ENCODE measurements at places on chromosomes 2 and 18.

DNA sequence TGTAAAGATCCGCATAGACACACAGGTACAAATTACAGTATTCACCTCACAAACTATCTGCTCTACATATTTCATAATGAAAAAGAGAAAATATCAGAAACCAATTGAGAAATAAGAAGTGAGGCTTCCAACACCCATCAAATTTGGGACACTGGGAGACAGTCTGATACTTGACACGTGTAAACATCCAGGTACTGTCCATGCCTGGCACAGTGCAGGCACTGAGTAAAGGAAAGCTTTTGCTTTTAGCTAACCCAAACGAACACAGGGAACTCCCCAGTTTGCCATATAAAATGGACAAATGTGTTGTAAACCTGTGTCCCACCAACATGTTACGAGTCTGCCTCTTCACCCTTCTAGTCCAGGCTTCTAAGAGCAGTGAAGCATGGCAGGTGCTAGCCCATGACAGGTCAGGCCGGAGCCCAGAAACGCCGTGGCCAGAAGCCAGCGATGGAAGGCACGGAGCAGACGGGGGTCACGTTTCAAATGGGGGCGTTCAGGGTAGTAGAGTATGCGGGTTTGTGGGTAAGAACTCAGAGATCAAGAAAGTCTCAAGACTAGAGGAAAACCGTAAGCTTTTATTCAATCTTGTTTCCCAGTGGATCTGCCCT lies 27.0 kb downstream of the CDH2 start:
- H3K4me1 ChIP-seq, result peaks cover 81% of the 10 kb centered on the region
- no peaks in the 10 kb centered on the region for H3K27me3 ChIP-seq
- peaks cover 21% of the 10 kb centered on the region for H3K36me3 ChIP-seq
- no peak for DNase-seq
- no peak overlapping the region for H3K4me3 ChIP-seq

- no peaks in the 10 kb centered on the region for H3K4me1 ChIP-seq
- no peak overlapping the region for H3K4me3 ChIP-seq
- no peak for DNase-seq
- no peaks in the 10 kb centered on the region for H3K36me3 ChIP-seq
- H3K27ac ChIP-seq, result no peak overlapping the region
- H3K27me3 ChIP-seq, result no peaks in the 10 kb centered on the region
Measured at GRCh38 chr2:68448671-68449653, 18.1 kb downstream of the FBXO48 start.

GRCh38 chr2:151374436-151374835 lies 17.0 kb downstream of the TNFAIP6 start:
- H3K4me1 ChIP-seq, result no peaks in the 10 kb centered on the region
- no peaks in the 10 kb centered on the region for H3K27me3 ChIP-seq
- H3K27ac ChIP-seq, result no peak overlapping the region

GRCh38 chr2:169452080-169452479 lies 27.2 kb upstream of the BBS5 start:
- no peaks in the 10 kb centered on the region for H3K4me1 ChIP-seq
- no peak overlapping the region for H3K4me3 ChIP-seq
- peak; percentile 58 for DNase-seq
- H3K27me3 ChIP-seq, result no peaks in the 10 kb centered on the region

DNA sequence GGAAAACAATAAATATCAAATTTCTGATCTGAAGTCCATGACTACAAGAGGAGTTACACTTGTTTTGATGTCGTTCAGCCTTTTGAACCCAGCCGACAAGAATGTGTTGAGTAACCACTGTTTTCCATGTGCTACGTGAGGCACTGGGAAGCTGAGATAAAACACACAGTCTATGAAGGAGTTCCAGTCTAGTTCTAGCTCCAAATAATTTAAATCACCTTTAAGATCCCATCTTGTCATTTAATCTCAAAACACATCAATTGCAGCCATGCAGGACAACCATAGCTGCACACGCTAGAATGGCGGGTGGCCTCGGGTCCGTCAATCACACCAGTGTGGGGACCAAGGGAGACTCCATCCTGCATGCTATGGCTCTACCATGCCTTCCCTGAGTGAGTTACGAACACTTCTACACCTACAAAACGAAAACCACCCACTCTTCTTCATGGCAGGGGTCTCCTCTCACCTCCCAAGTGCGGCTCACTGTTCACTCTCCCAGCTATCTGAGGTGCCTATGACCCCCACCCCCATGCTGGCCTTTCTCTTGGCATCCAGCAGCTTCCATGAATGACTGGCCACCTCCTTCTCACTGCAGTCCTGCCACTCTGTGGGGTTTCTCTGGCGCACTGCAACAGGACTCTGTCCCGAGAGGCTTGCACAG lies 3.8 kb downstream of the FHL2 start:
- no peaks in the 10 kb centered on the region for H3K36me3 ChIP-seq
- H3K4me1 ChIP-seq, result no peaks in the 10 kb centered on the region
- H3K27me3 ChIP-seq, result peaks cover 27% of the 10 kb centered on the region
- no peak for DNase-seq
- no peak overlapping the region for H3K4me3 ChIP-seq

- peaks cover 6% of the 10 kb centered on the region for H3K4me1 ChIP-seq
- H3K4me3 ChIP-seq, result no peak overlapping the region
- no peaks in the 10 kb centered on the region for H3K27me3 ChIP-seq
- no peak for DNase-seq
- H3K36me3 ChIP-seq, result no peaks in the 10 kb centered on the region
- H3K27ac ChIP-seq, result no peak overlapping the region
Measured at GRCh38 chr2:50546790-50547189, 485.1 kb downstream of the NRXN1 start.

- H3K4me1 ChIP-seq, result peaks cover 25% of the 10 kb centered on the region
- H3K27me3 ChIP-seq, result no peaks in the 10 kb centered on the region
- no peak overlapping the region for H3K4me3 ChIP-seq
- H3K27ac ChIP-seq, result no peak overlapping the region
- peaks cover 5% of the 10 kb centered on the region for H3K36me3 ChIP-seq
- DNase-seq, result peak; percentile 53
Measured at GRCh38 chr2:236338495-236339184, 74.4 kb upstream of the ASB18 start.

Data from neural progenitor cell (in vitro differentiated cells).